ENCODE measurements at places on chromosomes 7 and 10.

DNA sequence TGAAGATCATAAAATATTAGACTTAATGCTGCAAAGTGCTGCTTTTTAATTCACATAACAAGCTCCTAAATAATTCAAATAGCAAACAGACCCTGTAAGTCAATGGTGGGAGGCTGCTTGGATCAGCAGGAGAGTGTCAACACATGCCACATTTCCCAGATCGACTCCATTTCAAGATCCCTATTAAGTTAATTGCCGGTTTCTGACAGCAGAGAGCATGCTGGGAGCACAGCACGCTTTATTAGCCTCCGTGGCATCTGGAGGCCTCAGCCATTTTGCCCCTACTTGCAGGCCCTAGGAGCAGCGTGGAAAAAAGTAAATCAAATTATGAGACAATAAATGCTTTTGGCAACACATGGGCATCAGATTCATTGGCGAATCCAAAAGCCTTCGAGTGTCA is 201.0 kb downstream of the EMX2 start:
- no peak for DNase-seq

GRCh38 chr7:100629117-100629716 is 12.1 kb downstream of the TFR2 start:
- DNase-seq = peak; percentile 66

GRCh38 chr10:124142960-124143359 is 49.6 kb upstream of the CHST15 start:
- no peak for DNase-seq

GRCh38 chr10:8316284-8316683 is 261.8 kb downstream of the GATA3 start:
- DNase-seq = no peak

DNA sequence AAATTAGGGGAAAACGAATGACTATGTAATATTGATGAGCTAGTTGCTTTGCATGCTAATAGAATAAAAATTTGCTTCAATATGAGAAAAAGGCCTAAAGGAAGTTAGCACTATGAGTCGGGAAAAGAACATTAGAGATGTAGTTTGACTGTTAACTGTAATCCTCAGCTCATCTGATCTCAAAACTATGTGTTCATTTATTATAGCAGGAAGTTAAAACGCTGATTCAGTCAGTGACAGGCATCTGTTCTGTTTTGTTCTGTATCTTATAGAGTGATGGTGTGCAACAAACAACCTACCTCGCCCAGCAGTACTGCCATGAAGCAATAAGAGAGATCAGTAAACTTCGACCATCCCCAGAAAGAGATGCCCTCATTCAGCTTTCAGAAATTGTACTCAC is 48.6 kb downstream of the PDSS1 start:
- DNase-seq = no peak
